ENCODE measurements at places on chromosomes 5 and 9.

DNA sequence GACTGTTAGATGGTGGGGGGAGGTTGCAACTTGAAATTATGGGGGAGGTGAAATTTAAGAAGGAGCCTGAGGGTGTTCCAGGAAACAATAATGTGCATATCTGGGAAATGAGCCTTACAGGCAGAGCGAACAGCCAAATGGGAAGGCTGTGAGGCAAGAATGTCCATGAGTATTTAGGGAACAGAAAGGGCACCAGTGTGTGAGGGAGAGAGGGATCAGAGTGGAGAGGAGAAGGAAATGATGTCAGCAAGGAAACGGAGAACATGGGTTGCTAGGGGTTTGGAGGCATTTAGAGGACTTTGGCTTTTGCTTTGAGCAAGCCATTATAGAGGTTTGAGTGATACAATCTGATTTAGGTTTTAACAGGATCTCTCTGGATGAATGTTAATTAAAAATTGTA, 285.4 kb downstream of the TLE4 start:
- DNase-seq, result no peak

DNA sequence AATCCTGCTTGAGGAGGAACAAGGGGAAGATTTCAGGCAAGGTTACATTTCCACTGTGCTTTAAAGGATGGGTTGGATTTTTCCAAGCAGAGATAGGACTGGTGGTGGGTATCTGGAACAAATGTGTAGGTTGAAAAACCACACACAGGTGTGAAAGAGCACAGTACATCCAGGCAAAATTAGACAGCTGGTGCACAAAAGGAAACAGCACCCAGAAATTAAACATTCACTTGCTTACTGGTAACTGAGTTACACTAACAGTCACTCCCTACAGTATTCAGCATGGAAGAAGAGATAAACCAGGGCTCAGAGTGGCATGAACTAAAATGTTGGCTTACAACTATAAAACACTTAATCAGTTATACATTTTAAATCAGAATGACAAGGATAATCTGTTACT, 81.5 kb upstream of the RASEF start:
- no peak for DNase-seq

DNA sequence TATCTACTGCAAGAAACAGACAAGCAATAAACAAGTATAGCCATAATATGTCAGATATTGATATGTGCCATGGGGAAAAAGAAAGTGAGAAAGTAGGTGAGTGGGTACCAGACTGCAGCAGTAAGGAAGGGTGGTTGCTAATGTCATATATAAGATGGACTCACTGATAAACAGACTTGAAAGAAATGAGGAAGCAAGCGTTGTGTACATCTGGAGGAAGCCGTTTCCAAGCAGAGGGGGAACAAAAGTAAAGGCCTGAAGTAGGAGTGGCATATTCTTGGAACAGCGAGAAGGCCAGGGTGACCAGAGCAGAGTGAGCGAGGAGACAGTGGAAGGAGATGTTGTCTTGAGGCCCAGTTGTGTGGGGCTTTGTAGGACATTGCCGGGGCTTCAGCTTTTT, 142.2 kb upstream of the MAP3K1 start:
- no peak for DNase-seq

DNA sequence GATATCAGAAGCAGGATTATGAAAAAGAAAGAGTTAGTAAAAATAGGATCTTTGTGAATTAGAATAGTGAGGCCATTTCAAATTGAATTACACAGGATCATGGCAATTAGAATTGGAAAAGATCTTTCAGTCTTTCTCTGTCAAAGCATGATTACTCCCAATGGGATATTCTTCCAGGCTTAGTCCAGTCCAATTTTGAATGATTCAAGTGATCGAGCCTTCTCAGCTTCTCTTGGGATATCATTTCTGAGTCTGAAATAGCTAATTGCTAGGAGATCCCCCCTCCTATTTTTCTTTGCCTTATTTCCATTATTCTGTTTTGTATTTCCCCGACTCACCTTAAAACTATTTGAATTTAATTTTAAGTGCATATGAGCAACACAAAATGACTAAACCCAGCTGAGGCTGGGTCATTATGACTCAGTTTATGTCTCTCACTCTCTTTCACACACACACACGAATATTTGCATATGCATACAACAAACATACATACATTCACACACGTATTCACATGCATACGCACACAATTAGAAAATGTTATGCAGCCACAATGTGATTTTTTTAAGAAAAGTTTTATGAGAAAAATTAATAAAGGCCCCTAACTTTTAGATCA, 34.8 kb upstream of the EFNA5 start:
- DNase-seq, result no peak

GRCh38 chr5:11984196-11984595, 80.0 kb upstream of the CTNND2 start:
- no peak for DNase-seq

Data from germinal center (tissue), 1 donor.